Chondrocyte (in vitro differentiated cells): ENCODE measurements at places on chromosomes 2 and 18.

DNA sequence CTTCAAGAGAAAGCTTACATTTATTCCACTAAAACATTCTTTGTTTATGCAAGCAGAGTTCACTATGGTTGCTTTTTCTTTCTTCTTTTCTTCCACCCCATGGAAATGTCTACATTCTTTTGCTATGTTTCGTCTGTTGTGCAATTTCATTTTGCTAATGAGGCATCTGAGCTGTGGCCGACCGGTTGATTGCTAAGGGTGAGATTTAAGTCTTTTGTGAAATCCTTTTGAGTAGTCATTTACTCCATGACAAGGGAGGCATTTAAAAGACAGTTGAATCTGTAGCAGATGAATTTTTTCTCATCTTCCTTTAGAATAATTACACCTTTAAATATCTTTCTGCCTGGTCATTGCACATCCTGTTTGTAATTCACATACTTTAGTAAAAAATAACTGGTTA lies 324.1 kb upstream of the THUMPD2 start:
- no peak for DNase-seq

DNA sequence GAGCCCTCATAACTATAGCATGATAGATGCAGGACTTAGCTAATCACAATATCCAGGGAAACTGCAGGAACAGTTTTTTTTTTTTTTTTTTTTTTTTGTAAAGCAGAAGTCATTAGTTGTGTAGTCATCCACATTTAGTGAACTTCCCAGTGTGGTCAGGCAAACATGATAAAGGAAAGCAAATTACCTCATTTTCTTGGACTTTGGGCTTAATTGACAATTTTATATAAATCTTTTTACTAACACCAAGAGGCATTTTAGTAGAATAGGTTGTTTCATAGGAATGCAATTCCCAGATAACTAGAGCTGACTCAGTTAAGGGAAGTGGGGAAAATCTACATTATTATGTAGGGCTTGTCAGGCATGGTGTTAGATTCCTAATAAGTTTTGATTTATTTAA lies 142.7 kb upstream of the GCFC2 start:
- DNase-seq: no peak

- DNase-seq: no peak
Observed at GRCh38 chr2:134336921-134337320, 83.0 kb downstream of the MGAT5 start.

DNA sequence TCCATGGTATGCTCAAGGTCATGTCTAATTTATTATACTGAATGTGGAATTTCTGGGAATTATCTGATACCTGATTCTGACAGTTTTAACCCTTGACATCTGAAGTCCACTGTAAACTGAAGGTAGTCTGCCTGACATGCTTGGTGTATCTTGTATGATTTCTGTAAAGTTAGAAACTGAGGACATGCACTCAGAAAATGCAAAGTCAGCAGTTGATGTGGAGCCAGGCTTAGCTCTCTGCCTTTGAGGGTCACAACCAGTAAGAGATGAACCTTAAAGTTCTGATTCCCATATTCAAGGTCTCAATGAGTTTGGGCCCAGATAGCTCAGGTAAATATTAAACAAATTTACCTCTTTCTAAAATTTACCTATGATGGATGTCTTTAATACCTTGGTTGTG lies 12.3 kb upstream of the CTLA4 start:
- no peak for DNase-seq

DNA sequence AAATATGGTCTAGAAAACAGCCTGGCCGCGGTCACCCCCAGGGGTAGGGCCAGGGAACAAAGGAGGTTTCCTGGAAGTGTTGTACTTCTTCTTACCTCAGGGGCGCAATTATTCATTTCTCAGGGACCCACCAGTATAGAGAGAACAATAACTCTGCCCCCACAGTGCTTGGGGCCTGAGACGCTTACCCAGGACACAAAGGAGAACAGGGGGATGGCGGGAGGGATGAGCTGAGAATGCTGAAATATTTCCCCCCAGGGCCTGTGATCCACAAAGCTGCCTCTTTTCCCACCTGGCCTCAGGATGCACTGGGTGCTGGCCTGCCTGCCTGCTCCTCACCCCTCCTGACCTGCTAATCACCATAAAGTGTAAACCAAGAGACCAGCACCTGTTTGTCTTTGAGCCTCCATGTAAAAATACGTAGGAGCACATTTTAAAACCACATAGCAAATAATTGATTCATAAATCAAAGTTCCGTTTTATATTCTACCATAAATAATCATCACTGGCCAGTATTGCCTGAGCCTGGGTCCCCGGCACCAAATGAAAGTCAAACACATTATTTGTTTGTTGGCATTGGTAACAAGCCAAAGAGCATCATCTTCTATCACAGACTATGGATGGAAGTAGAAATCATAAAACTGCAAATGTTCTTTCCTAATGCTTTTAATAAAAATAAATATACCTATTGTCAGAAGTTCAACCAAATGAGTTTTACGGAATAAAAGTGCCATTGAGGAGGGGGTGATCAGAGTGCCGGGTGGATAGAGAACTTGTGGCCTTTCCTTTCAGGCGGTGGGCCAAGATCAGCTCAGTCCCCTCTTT lies 67.3 kb upstream of the RMDN2 start:
- no peak for DNase-seq

DNA sequence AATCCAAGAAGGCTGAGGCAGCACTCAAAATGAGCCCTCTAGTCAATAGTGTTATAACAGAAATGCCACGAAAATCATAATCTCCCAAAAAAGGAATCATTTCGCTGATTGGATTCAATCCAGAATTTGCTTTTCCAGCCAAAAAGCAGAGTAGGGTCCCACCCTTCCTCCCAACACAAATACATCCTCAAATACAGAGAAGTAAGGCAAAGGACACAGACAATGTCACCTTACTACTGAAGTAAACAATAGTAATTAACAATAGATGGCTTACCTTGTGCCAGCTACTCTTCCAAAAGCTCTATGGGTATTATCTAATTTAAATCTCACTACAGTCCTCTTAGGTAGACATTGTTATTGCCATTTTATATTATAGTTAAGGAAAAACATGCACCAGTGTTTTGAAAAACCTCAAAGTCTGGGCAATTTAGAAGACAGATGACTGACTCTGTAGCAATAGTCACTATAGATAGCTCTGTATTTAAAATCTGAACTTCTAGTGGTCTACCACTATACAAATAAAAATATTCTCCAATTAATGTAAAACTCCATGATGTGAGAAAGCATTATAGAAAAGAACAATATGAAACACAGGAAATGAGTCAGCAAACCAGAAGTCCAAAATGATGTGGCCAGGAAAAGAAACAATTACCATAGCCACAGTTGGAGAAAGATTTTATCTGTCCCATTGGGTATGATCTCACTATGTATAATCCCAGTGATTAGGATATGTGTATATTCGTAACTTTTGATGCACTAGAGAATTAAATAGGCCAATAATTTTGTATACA lies 305.0 kb upstream of the ERBB4 start:
- DNase-seq: no peak

DNA sequence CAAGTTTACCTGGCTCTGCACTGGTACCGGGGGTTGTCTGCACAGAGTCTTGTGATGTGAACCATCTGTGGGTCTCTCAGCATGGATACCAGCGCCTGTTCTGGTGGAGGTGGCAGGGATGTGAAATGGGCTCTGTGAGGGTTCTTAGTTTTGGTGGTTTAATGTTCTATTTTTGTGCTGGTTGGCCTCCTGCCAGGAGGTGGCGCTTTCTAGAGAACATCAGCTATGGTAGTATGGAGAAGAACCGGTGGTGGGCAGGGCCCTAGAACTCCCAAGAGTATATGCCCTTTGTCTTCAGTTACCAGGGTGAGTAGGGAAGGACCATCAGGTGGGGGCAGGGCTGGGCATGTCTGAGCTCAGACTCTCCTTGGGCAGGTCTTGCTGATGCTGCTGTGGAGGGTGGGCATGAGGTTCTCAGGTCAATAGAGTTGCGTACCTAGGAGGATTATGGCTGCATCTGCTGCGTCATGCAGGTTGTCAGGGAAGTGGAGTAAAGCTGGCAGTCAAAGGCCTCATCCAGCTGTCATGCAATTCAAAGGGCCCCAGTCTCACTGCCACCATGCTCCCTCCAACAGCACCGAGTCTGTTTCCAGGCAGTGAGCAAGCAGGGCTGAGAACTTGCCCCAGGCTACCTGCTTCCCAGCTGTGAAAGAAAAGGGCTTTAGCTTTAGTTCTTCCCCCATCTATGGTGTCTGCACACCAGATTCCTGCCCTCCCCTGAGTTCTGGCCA lies 278.0 kb downstream of the METTL4 start:
- no peak for DNase-seq

DNA sequence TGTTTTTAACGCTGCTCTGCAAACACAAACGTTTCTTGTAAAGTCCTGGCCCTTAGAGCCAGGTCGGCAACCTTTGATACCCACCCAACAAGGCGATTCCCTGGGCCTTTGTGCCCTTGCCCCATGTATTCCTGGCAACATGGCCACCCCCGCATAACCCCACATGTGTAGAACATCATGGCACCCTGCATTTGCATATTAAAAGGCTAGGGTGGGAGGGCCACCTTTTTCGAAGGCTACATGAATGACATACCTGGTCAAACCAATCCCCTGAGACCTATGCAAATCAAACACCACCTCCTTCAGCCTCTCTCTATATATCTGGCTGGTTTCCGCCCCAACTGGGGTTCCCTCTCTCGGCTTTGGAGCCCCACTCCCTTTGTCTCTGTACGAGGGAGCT lies 105.2 kb downstream of the MYO5B start:
- DNase-seq: no peak

- no peak for DNase-seq
Observed at GRCh38 chr2:97805776-97806175, 92.4 kb downstream of the ZAP70 start.

DNA sequence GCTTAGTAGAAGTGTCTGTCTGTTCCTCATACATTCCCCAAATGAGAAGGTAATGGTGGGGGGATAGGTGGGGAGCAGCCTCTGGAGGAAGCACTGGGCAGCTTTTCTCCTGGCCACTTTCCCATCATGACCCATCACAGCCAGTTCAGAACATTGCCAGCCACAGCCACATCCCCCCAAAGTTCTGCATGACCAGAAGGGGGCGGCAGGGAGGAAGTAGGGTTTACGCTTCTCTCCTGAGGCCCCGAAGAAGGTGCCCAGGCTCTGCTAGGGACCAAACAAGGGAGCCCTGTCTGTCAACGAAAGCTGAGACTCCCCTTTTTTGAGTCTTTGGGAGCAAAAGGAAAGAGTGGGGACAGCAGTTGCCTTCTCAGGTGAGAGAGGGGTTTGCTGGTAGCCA lies 7.7 kb downstream of the IGFBP5 start:
- no peak for DNase-seq

- no peak for DNase-seq
Observed at GRCh38 chr2:72665448-72665847, 160.4 kb downstream of the EXOC6B start.

DNA sequence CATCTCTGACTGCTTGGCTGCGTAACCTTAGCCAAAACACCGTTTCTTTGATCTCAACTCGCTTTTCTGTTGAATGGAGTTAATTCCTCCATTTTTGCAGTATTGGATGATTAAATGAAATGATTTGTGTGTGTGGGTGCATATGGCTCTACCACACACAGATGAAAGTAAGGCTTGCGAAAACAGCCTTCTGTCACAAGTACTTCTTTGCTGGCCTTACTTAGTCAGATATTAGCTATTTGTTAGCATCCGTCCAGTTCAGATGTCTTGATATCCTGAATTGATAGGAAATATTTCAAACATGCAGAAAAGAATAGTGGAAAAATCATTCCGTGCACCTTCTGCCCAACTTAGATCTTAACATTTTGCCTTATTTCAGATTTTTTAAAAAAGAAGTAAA lies 21.8 kb downstream of the NCOA1 start:
- DNase-seq: no peak

- no peak for DNase-seq
Observed at GRCh38 chr2:238602223-238602960, 175.7 kb downstream of the ASB1 start.

DNA sequence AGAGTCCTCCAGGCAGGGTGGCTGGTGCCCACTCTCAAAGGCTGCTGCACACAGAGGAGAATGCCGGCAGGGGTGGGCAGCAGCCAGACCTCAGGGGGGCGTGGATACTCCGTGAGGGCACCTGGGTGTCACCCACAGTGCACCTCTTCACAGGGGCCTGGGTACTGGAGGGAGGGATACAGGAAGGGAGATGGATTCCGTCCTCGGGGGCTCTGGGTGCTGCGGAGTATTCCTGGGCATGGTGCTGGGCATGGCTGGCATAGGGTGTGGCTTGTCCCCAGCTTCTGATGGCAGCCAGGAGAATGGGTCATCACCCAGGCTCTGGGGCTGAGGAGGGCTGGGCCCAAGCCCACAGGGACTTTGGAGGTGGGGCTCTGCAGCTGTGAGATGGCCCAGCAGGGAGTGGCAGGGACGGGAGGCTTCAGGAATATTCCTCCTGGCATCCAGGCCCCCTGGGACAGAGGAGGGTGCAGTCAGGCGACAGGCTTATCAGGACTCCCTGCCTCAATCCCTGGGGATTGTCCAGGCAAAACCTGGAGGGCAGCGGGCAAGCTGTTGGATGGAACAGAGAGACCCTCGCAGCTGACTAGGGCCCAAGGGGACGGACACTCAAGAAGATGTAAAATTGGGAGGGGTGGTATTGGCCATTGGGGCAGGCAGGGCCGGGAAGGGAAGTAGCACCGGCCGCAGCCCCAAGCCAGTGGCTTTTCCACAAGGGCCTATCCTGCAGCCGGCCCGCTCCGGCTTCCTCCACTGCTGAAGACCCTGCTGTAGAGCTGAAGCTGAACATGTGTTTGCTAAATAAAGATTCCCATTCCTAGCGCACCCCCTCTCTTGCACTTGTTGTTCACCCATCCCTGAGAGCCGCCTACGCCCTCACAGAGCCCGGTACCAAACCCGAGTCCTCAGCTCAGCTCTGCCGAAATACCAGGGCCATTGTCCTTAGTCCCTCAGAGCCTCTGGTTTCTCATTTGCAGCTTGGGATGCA lies 5.7 kb upstream of the KLHL30 start:
- peak; percentile 78 for DNase-seq

GRCh38 chr2:74500578-74500946 lies 1.2 kb upstream of the LBX2 start:
- DNase-seq: no peak

GRCh38 chr2:134083548-134083947 lies 170.3 kb upstream of the MGAT5 start:
- no peak for DNase-seq

- peak; percentile 79 for DNase-seq
Observed at GRCh38 chr2:239726631-239727181, 298.4 kb downstream of the NDUFA10 start.

GRCh38 chr2:12124790-12125189 lies 378.4 kb downstream of the LPIN1 start:
- no peak for DNase-seq

DNA sequence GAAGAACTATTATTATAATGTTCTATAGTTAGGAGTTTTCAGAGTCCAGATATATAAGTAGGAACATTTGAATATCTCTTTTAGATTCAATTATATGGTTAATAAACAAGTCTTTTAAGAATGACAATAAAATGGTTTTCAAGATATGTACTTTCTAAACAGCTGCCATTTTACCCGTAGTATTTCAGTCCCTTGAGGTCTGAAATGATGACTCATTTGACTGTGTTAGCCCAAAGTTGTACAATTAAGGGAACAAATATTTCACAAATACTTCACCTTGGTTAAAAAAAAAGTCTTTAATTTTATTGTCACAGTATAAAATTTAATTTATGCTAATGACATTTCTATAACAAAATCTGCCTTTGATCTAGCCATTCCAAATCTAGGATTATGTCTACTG lies 91.6 kb upstream of the TANK start:
- no peak for DNase-seq
